ENCODE measurements at places on chromosomes 7 and 10.

DNA sequence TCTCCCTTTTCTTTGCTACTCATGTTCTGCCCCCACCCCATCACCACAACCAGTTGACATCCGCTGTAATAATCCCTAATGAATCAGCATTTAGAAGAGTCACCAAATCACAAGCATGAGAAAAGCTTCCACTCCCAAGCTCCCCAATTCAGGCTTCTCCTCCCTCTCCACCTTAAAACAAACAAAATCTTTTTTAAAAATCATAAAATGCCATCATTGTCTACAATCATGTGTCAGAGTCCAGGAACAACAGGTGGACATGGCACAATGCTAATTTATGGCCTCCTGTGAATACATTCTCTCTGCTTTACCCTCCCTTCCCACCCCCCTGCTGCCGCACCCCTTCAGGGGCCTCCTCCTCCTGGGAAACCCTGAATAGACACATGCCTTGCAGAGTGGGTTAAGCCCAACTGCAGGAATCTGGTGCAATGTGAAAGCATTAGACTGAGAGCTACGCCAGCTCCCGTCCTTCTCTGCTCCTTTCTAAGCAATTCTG, 3.7 kb downstream of the LRRC4 start:
- no peak for DNase-seq

- peak; percentile 98 for DNase-seq
These were observed 208.6 kb downstream of the ZNF365 start for GRCh38 chr10:62582804-62583208.

- no peak for DNase-seq
These were observed 113.9 kb downstream of the FZD1 start for GRCh38 chr7:91378131-91378530.

DNA sequence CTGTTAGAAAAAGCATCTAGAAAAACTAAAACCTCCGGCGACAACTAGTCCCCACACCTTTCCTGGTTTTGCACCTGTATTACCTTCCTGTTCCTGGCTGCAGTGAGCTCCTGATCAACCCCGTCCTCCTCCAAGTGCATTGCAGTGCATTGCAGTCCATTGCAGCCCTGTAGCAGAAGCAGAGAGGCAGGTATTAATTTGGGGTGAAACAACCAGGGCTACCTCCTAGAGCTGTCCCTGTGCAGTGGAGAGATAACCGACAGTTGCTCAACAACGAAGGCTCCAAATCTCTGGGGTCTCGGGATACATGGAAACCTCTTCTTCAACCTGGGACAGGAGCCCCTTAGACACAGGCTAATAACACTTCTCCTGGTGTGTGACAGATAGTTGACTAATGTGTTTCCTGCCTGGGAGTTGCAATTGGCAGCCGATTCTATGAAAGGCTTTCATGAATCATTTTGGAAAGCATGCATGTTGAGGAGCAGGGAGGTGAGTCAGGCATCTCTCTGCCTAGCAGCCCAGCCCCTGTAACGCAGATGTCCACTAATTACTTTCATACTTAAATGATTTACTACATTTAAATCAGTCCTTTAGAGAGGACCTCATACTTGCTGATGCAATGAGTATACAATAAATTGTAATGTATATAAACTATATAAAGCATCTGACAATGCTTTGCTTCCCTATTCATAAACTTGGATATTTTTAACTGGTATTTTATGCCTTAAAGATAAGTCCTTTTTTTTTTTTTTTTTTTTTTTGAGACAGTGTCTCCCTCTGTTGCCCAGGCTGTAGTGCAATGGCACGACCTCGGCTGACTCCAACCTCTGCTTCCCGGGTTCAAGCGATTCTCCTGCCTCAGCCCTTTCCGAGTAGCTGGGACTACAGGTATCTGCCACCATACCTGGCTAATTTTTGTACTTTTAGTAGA, 59.0 kb downstream of the PRR15 start:
- peak; percentile 94 for DNase-seq

GRCh38 chr10:58513188-58514110, 777 bp downstream of the BICC1 start:
- peak; percentile 49 for DNase-seq

GRCh38 chr10:124882313-124882712, 59.6 kb upstream of the ZRANB1 start:
- DNase-seq = no peak

- DNase-seq = no peak
These were observed 1120.7 kb downstream of the GATA3 start for GRCh38 chr10:9175200-9175599.

DNA sequence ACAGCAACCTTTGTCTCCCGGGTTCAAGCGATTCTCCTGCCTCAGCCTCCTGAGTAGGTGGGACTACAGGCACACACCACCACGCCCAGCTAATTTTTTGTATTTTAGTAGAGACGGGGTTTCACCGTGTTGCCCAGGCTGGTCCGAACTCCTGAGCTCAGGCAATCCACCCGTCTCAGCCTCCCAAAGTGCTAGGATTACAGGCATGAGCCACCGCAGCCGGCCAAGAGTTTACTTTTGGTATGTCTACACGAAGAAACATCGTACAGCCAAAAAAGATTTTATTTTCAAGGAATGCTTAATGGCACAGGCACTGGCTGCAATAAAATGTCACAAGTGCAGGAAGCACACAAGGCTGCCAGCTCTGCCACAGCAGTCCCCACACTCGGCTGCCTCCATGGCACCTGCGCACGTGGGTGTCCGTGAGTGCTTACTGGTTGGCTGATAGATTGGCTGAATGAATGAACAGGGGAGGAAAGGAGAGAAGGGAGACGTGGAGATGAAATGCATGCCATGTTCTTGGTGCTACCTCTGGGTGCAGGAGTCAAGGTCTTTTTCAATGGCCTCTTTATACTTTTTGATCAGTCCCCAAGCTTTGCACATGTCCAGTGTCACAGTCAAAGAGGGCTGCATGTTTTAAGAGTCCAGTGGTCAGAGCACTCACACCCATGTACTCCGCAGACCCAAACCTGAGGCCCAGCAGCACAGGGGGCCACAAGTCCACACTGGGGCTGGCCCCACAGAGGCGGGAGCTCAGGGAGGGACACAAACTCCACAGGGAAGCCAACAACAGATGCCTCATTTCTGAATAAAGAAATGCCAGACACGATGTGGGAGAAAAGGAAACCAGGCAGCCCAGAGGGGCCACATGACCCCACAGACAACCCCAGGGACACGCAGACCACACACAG, 198.2 kb downstream of the MAD1L1 start:
- DNase-seq = no peak

GRCh38 chr7:107494884-107495283, 25.0 kb downstream of the GPR22 start:
- DNase-seq = no peak

GRCh38 chr7:38294926-38295325, 21.5 kb upstream of the TARP start:
- no peak for DNase-seq

DNA sequence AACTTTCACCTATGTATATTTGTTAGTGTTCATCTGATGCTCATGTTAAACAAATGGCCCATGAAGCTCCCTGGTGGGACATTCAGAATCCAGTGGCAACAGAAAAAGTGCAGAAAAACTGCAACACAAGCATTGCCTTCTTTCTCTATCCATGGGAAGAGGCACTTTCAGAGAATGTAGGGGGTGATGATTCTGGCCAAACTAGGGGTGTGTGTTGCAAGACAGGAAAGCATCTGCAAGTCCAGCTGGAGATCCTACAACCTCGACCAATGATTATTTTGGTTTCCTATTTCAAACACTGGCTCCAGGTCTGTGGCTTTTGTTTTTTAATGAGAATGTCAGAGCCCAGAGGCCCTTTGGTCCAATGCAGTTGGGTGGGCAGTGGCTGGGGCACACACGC, 198.7 kb downstream of the CXCL12 start:
- DNase-seq = no peak

DNA sequence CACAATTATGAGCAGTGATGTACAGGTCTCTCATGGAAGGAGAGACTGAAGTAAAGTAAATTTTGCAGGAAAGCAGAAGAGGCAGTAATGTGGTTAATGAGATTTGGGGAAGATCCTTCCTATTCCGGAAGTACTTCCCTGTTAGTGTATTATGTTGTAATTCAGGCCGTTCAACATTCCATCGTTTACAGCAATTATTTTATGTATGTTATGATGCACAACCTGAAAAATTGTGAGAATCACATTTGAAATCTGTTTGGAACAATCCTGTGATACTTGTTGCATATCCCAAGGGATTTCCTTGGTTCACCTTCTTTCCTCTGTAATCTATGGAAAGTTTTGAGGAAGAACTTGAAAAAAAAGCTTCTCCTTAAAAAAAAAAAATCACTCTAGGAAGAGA, 247.8 kb downstream of the SEMA3A start:
- DNase-seq = no peak

DNA sequence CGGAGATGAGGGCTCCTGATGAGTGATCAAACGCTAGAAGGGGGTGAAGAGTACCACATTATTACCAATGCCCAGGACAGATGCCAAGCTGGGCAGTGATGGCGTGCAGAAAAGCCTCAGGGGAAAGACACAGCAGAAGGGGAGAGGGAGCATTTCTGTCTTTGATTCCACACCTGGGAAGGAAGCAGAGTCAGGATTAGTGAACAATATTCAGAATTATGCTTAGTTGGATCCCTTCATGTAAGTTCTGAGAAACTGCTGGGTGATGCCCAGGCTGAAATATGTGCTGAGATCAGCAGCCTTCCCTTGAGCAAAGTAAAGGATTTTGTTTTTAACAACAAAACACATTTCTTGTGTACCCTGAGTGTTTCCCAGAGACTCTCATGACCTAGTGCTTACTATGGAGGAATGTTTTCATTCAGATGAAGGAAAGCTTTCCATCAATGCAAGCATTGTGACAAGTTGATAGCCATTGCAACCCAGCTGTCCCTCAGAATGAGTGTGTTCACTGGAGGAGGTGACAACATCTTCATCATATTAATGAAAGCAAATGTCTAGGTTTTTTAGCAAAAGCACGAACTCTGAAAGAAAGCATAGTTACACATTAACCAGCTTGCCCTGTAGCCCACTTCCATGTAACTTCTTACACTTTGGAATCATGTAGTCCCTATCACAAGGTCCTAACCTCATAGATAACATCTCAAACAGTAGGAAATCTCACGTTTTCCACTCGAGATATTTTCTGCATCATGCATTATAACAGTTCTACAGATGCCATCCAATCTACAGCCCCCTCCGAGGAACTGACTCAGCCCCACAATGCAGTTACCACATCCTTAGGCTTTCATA, 23.8 kb upstream of the AKR1C1 start:
- no peak for DNase-seq

DNA sequence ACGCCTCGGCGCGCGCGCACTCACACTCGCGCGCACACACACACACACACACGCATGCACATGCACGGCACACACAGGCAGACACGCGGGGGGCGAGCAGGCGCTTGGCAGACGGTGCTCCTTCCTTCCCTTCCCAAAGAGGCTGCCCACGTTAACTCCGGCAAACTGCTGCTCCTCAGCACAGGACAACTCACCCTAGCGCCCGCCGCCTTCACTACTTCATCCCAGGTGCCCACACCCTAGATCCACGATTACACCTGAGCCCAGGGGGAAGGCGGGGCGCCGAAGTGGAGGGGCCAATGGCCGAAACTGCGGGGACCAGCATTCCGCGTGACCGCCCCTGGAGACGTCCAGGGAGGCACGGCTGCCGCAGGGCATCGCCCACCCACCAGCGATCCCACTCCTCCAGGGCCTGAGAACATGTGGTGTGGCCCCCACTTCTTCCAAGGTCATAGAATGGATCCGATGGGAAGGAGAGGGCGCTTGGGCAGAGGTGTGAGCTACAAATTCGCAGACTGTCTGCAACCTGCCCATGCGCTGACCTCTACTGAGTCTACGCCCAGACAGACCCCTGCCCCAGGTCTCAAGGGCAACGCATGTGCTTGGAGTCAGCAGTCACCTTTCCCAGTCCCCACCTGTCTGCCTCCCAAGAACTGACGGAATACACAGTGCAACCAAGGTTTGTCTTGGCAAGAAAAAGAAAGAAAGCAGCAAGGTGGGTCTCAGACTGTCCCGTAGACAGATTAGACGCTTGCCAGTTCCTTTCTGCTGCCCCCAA, 74.6 kb downstream of the CALN1 start:
- DNase-seq = no peak

- no peak for DNase-seq
These were observed 16.8 kb downstream of the OCM2 start for GRCh38 chr7:97973206-97973658.

DNA sequence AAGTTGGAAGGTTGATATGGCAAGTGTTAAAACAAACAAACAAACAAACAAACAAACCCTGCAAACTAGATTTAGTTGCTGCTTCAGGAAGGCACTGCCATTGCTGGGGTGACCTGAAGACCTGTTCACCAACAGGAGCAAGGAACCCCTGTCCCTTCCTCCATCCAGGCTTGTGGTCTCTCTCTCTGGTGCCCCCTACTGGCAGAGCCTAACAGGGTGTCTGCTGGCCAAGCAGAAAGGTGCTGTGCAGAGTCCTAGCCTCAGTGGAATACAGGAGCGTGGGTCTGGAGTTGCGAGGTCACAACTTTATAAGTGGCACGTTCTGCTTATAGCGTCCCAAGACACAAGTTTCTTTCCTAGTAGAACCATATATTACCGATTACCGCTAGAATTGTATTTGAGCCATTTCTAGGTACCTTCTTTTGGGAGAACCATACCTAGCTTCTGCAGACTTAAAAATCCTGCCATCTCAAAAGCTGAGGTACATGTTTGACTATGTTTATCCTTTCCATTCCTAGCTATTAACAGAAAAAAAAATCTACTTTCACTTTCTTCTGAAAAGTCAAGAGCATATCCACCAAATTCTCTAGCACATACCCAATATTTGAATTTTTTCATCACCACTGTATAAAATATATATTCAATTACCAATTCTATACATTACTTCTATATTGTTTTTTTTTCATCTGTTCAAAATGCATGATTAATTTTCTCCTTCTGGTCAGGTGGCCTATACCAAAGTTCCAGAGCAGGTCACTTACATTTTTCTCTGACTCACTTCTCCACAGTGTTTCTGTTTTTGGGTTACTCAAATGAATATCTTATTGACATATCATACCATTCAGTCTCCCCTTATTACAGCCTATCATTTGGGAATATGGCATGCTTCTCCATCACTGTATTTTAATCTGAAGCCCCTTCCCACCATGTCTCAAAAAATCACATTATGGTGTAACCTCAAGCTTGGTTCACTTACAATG, 29.1 kb upstream of the CALD1 start:
- no peak for DNase-seq

- no peak for DNase-seq
These were observed 478.0 kb downstream of the KCNMA1 start for GRCh38 chr10:77159538-77160110.

GRCh38 chr7:68730194-68730593, 868.1 kb upstream of the AUTS2 start:
- no peak for DNase-seq

DNA sequence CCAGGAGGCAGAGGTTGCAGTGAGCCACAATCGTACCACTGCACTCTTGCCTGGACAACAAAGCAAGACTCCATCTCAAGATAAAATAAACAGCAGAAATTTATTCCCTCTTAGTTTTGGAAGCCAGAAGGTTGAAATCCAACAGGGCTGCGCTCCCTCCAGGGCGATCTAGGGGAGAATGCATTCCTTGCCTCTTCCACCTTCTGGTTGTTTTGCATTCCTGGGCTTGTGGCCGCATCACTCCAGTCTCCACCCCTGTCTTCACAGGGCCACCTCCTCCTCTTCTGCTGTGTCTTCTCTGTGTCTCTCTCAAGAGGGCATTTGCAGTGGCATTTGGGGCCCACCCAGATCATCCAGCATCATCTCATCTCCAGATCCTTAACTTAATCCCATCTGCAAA, 36.2 kb downstream of the LIMK1 start:
- DNase-seq = no peak

All from BJ (cell line).